Activated CD4-positive, alpha-beta T cell treated with anti-CD3 and anti-CD28 coated beads, Interleukin-10, Interleukin-2, amounts not matched to agents 100 ng/mL and 50 ng/mL, durations not matched to agents 16 hours and 8 hours (primary cell): ENCODE measurements at places on chromosomes 12 and 14.

GRCh38 chr14:67477926-67478799 is 10.4 kb downstream of the TMEM229B start:
- no peak for DNase-seq

- DNase-seq: peak; percentile 50
Observed at GRCh38 chr12:6735448-6736191, 11.8 kb downstream of the COPS7A start.

- DNase-seq: peak; percentile 40
Observed at GRCh38 chr12:119020406-119021360, 39.3 kb downstream of the SRRM4 start.

DNA sequence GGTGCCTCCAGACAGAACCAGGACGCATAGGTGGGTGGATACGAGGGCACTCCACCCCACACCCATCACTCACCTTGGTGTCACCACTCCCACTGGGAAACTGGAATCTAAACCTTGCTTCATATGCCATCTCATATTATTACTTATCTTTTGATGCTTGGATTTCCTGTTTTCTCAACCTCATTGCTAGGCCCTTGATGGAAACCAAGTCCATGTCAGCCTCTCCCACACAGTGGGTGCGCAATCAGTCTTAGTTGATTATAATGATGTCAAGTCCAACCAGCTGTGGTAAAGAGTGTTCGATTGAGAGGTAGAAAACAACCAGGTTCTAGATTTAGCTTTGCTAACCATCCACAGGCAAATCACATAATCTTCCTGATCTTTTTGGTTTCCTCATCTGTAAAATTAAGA is 584 bp upstream of the DDHD1 start:
- DNase-seq: peak; percentile 45

GRCh38 chr12:96824838-96825236 is 82.2 kb upstream of the NEDD1 start:
- no peak for DNase-seq

DNA sequence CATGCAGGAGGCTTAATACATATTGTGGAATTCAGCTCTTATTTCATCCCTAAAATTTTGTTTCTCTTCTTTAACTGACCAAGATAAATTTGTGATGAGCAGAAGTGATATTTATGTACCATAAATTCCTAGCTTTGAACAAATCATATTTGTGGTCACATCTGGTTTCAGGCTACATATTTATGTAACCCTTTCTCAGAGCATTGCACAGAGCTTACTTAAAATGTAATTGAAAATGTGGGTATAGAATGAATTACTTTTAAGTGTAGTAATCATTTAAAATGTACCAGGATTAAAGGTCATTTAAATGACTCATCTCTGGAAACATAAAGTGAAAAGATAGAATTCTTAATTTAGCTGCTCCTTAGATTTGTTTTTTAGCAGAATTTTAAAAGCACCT is 129.9 kb upstream of the FRMD6 start:
- DNase-seq: no peak

GRCh38 chr14:32366256-32366879 is 37.3 kb downstream of the AKAP6 start:
- DNase-seq: no peak

DNA sequence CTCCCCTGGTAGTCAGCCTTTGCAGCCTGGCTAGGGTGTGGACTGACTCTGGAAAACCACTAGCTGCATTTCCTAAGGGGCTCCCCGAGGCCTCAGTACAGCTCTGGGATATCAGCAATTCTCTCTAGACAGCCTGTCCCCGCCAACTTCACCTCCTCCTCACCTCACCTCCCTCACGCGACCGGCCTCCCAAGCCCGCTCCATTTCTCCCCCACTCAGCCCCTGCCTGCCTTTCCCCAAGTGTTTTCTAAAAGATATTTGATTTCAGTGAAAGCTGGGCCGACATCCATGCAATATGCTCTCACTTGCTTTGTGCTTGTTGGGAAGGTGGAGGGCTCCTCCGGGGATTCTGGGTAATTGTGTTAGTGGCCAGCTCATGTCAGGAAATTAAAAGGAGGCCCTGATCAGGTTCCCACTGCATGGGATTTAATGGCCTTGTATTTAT is 91.8 kb downstream of the ESRRB start:
- DNase-seq: no peak

GRCh38 chr12:103571286-103571685 is 15.8 kb upstream of the STAB2 start:
- DNase-seq: no peak
